ENCODE measurements at places on chromosomes 4 and X.

GRCh38 chr4:156738766-156739165, 232.8 kb downstream of the PDGFC start:
- no peak for DNase-seq

- no peak for DNase-seq
Measured at GRCh38 chr4:188466001-188466400, 326.8 kb downstream of the TRIML1 start.

DNA sequence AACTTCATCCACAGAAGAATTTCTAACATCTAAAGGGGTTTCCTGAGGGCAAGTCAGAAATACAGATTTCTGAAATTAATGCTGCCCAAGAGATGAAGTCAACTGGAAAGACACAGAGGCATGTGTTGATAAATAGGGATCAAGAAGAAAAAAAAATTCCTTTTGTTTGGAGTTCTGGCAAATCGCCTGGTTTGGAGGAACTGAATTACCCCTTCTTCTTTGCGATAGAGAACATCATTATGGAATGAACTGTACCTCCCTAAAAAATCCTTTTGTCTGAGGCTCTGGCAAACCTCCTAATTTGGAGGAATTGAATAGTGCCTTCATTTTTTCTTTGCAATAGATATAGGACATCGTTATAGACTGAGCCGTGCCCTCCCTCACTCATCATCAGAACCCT, 200.9 kb downstream of the DHRSX start:
- no peak for DNase-seq

DNA sequence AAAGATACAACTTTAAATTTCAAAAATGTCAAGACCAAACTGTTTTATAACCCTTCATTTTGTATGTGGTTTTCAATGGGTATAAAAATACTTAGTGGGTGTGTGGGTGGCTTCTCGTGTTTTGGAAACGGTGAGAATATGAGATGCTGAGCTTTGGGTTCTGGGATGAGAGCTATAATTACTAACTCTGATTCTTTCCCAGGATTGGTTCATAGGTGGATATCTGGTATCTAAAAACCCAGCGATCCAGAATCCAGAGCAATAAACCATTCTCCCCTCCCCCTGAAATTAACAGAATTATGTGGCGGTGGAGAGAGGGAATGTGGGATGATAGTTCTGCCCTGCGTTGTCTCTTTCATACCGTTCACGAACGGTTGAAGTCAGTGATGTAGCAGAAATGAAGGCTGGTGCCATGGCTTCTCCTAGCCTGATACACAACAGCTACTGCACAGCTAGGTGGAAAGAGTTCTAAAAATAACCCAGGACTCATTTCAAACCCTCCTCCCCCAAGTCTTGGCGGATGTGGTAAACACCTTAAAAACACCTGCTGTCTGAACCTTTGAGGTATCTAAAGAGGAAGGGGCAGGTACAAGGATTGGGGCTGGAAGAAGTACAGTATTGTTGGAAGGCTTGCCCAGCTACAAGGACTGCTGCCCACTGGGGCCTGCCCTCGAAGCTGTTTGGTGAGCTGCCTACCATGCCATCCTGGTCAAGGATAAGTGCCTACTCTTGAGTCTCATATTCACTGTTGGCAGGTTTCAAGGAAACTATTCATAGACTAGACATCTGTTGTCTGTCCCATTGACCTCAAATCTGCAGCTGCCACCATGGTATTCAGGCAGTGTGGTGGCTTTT, 44.5 kb downstream of the SEPTIN11 start:
- peak; percentile 96 for DNase-seq

Data from NCI-H187 treated with DMSO at 0.1 percent for 48 hours (cell line).